ENCODE measurements at places on chromosomes 12 and 14.

GRCh38 chr12:45427042-45427441 is 211.1 kb downstream of the ANO6 start:
- DNase-seq, result no peak
- no peak overlapping the region for H3K4me3 ChIP-seq
- no peaks in the 10 kb centered on the region for H3K27me3 ChIP-seq
- no peak overlapping the region for H3K27ac ChIP-seq
- peaks cover 12% of the 10 kb centered on the region for H3K4me1 ChIP-seq

DNA sequence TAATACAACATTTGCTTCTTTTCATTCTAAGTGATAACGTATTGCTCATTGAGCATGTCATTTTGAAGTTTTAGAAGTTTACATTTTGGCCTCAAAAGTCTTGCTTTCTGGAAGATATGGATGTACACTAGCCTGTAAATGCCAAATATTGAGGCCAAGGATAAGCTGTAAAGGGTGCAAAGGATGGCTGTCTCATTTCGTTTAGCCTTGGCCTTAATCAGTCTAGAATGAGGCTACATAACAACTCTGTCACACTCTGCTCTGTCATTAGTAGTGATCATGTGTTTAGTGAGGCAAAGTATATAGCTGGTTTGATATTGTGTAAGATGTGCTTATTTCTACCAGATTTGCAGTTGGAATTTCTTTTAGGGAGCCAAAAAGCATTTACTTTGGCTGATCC is 344.5 kb downstream of the TMTC2 start:
- no peaks in the 10 kb centered on the region for H3K4me1 ChIP-seq
- no peak overlapping the region for H3K27ac ChIP-seq
- no peaks in the 10 kb centered on the region for H3K27me3 ChIP-seq
- DNase-seq, result no peak
- H3K36me3 ChIP-seq, result no peaks in the 10 kb centered on the region
- no peak overlapping the region for H3K4me3 ChIP-seq

DNA sequence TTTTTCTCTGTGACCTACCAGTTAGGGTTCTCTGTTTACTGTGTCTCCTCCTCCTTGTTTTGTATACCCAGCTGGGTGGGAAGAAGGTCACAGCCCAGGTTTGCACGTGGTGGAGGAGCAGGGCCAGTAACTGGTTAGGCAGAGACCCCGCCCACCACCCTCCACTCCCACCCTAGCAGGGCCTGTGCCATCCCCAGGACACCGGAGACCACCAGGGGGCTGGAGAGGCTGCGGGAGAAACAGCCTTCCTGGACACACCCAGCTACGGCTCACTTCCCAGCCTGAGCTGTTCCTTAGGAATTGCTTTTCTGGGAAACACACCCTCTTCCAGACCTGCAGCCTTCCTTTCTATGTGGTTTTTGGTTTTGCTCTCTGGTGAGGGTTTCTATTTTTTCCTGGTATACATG is 21.1 kb downstream of the BDKRB2 start:
- no peak for DNase-seq
- peaks cover 11% of the 10 kb centered on the region for H3K27me3 ChIP-seq
- no peak overlapping the region for H3K27ac ChIP-seq

DNA sequence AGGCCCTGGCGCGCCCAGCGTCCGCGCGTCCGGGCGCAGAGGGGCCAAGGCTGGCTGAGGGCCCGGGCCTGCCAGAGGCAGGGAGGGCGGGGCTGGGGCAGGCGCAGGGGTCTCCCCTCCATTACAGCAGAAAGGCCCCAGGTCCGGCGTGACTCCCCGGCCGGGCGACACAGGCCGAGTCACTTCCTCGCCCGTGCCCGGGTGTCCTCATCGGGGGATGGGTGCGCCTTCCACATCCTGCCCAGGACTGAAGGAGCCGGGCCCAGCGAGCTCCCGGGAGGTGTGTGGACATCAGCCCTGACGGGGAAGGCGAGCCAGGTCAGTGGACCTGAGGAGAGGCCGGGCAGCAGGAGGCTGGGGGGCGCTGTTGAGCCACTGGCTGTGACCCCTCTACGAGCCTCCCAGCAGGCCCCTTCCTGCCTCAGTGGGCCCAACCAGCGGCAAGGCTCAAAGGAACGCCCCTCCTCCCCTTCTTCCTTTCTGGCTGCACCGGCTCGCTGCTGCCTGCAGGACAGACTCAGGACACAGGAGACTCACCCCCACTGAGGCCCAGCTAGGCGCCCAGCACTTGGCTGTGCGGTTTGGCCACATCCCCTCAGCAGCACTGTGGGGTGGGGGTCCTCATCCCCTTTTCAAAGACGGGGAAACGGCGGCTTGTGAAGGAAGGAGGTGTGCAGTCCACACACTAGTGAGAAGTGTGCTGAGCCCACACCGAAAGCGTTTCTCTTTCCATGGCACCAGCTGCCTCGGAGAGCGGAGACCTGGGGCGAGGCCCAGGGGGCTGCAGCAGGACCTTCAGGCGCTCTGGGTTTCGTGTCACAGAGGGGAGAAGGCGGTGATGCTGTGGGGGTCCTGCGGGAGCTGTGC is 606 bp downstream of the TNFAIP2 start:
- no peak overlapping the region for H3K27ac ChIP-seq
- no peak for DNase-seq
- H3K36me3 ChIP-seq, result no peaks in the 10 kb centered on the region
- peaks cover 2% of the 10 kb centered on the region for H3K4me1 ChIP-seq

GRCh38 chr14:89299587-89299986 is 117.4 kb downstream of the FOXN3 start:
- no peak overlapping the region for H3K27ac ChIP-seq
- no peak overlapping the region for H3K4me3 ChIP-seq
- H3K4me1 ChIP-seq, result peaks cover 58% of the 10 kb centered on the region
- no peaks in the 10 kb centered on the region for H3K27me3 ChIP-seq
- peaks cover 56% of the 10 kb centered on the region for H3K36me3 ChIP-seq
- no peak for DNase-seq

GRCh38 chr12:99619389-99620158 is 28.0 kb upstream of the GARIN6 start:
- no peak for DNase-seq
- H3K27ac ChIP-seq, result no peak overlapping the region
- no peaks in the 10 kb centered on the region for H3K4me1 ChIP-seq
- no peaks in the 10 kb centered on the region for H3K27me3 ChIP-seq

- H3K36me3 ChIP-seq, result peaks cover 10% of the 10 kb centered on the region
- H3K4me3 ChIP-seq, result no peak overlapping the region
- DNase-seq, result no peak
- H3K27me3 ChIP-seq, result no peaks in the 10 kb centered on the region
Measured at GRCh38 chr12:53560351-53560750, 53.1 kb upstream of the NPFF start.
